ENCODE measurements at places on chromosomes 11 and 22.
A peak's percentile ranks its signal among the peaks of the same experiment; 100 is the strongest.

DNA sequence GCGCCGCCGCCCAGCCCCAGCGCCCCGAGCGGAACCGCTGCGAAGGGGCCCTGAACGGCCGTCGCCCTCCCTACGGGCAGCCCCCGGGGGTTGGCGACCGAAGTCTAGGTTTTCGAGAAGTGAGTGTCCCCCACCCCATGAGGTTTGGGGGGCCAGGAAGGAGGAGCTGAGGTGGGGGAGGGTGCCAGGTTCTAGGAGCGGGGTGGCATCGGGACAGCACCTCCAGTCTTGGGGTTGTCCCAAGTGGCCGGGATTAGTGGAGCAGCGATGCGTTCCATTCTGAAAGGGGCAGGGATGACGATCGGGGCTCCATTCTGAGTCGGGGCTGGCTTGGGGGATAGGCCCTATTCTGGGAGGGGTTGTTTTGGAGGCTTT lies 408 bp downstream of the PPP2R5B start:
- peak overlapping the region; percentile 91 for H3K4me3 ChIP-seq
- no peaks in the 10 kb centered on the region for H3K27me3 ChIP-seq
- H3K4me1 ChIP-seq, result peaks cover 3% of the 10 kb centered on the region

DNA sequence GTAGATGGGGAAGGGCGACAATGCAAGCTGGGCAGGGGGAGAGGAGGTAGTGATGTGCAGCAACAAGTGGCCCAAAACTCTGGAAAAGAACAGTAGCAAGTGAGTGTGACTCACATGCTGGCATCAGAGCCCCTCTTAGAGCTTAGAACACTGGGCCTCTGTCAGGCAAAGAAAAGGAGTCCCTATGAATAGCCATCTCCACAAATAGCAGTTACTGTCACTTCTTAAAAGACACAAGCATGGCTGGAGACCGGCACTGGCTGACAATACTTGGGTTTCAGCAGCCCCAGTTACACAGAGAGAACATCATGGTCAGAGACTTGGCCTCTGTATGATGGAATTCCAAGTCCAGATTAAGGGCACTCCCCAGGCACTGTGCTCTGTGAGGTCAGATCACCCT lies 58.2 kb downstream of the PRCP start:
- no peaks in the 10 kb centered on the region for H3K27me3 ChIP-seq
- no peak for DNase-seq
- H3K36me3 ChIP-seq, result no peaks in the 10 kb centered on the region
- no peak overlapping the region for H3K27ac ChIP-seq
- no peaks in the 10 kb centered on the region for H3K4me1 ChIP-seq

DNA sequence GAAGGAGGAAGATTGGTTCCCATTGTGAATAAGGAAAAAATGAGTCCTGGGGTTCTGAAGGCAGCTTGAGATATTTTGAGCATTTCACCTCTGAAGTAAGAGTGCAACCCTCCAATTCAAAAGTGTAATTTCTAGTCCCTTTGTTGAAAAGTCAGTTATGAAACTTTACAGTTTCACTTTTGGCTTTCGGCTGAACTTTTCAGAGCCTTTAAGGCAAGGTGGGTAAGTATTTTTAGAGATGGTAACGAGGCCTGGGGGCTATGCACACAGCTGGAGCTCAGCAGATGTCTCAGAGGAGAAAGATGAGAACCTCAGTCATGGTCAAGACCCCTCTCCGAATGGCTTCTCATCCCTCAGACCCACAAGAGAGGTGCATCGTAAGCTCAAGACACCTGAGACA lies 267.6 kb downstream of the KIRREL3 start:
- no peak for DNase-seq
- no peak overlapping the region for H3K4me3 ChIP-seq
- no peak overlapping the region for H3K27ac ChIP-seq
- peaks cover 23% of the 10 kb centered on the region for H3K27me3 ChIP-seq
- no peaks in the 10 kb centered on the region for H3K36me3 ChIP-seq

GRCh38 chr11:127362754-127363308 lies 362.3 kb upstream of the KIRREL3 start:
- no peaks in the 10 kb centered on the region for H3K4me1 ChIP-seq
- H3K27ac ChIP-seq, result no peak overlapping the region

DNA sequence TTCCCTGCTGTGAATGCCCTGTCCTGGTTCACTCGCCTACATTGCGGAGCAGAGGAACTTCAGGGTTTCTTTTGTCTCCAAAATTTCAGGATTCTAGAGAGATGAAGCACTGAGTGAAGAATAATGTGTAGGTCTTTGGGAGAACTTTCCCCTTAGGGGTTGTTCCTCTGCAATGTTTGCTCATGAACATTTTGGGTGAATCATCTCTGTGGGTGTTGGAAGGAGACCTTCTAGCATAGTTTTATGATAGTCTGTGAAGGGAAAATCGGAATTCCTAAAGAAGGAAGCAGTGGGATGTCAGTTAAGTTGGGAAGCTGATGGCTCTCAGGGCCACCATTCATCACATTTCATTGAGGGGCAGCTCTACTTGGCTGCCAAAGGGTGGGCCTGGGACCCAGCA lies 64.8 kb downstream of the MIAT start:
- H3K36me3 ChIP-seq, result no peaks in the 10 kb centered on the region
- H3K27me3 ChIP-seq, result no peaks in the 10 kb centered on the region
- H3K27ac ChIP-seq, result no peak overlapping the region

DNA sequence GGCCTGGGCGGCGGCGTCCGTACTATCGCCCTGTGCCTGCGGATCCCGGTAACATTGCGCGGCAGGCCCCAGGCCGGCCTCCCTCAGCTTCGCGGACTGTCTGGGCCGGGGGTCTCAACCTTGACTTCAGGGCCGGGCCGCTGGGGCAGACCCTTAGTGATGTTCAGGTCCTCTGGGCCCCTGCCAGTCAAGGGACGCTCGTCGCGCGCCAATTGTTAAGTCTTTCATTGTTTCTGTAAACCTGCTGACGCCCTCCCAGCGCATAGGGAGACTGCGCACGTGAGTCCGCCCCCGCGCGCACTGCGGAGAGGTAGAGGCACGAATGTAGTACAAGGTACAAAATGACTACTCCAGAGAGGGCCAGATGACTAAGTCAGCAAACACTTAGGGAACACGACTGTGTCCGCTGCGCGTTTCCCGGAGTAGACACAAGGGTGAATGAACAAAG lies 451 bp upstream of the HDHD5 start:
- peak overlapping the region; percentile 96 for H3K27ac ChIP-seq
- no peaks in the 10 kb centered on the region for H3K27me3 ChIP-seq
- no peaks in the 10 kb centered on the region for H3K36me3 ChIP-seq
- peak; percentile 78 for DNase-seq
- peaks cover 13% of the 10 kb centered on the region for H3K4me1 ChIP-seq

- H3K36me3 ChIP-seq, result no peaks in the 10 kb centered on the region
- H3K4me3 ChIP-seq, result no peak overlapping the region
- H3K27me3 ChIP-seq, result no peaks in the 10 kb centered on the region
- no peak for DNase-seq
- H3K4me1 ChIP-seq, result peaks cover 20% of the 10 kb centered on the region
Observed at GRCh38 chr22:46007003-46007847, 30.3 kb upstream of the WNT7B start.

All from hepatocyte (in vitro differentiated cells).